ENCODE measurements at places on chromosomes 4 and X.

GRCh38 chr4:25882226-25882625 lies 19.4 kb upstream of the SEL1L3 start:
- no peak for DNase-seq

- DNase-seq, result no peak
Observed at GRCh38 chr4:145348291-145348690, 133.4 kb upstream of the SMAD1 start.

- no peak for DNase-seq
Observed at GRCh38 chr4:146237092-146237491, 22.8 kb downstream of the REELD1 start.

- no peak for DNase-seq
Observed at GRCh38 chr4:33080275-33080674, 2360.1 kb downstream of the PCDH7 start.

DNA sequence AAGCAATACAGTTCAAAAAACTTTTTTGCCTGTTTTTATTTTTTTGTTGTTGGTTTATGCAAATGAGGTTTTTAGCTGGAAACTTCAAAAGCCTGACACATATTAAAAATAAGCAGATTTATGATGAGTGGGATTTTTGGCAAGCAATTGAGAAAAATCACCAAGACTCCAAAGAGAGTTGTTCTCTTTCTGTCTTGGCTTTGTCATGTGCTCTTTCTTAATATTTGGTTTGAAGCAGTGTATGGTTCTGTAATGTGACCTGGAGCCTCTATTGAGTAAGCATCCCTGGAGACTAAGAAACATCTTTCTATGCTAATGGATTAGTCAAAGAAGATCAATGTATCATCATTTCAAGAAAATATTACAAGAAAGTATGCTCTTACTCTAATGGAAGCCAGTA lies 11.7 kb downstream of the TRIM2 start:
- DNase-seq, result no peak

GRCh38 chrX:111431001-111431400 lies 19.0 kb upstream of the DCX start:
- no peak for DNase-seq

- no peak for DNase-seq
Observed at GRCh38 chr4:175947117-175947722, 118.4 kb upstream of the WDR17 start.

- DNase-seq, result no peak
Observed at GRCh38 chrX:78964598-78964997, 19.4 kb downstream of the P2RY10 start.

DNA sequence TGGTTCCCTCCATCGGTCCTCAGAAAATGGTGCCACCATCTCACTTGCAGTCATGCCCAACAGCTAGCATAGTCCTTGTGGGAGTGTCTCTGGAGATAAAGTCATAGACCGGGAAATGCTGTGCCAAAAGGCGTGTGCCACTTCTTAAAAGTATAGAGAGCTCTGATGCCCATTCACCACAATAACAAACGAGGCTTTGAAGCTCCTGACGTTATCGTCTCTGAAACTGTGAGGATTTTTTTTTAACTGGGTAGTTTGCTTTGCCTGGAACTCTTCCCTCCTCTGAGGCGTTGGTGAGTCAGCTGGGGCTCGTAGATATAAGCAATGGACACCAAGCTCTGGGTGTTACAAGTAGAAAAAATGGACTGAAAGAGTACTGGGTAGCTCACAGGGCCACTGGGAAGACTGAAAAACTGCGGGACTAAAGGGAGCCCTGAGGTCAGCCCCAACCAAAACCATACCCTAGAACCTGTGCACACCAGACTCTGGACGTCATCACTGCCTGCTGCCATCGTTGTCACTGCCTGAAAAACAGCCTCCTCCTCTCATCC lies 89.4 kb upstream of the TRIM2 start:
- no peak for DNase-seq

GRCh38 chr4:83785891-83786290 lies 250.0 kb downstream of the GPAT3 start:
- DNase-seq, result no peak

DNA sequence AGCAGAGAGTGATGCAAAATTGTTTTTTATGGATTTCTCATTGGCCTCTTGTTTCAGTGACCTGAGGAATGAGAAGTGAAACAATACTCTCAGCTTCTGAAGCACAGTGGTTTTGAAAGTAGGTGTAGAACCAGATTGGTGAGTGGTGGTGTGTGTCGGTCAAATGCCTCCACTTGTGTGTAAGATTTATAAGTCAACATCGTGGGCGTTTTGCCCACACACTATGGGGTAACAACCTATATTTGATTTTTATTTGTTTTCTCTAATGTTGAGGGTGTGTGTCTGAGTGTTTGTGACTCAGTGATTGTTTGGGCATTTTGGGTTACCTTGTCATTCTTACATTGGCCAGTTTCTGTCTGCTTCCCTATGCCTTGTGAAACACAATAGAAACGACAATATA lies 23.3 kb downstream of the ADGRL3 start:
- no peak for DNase-seq

GRCh38 chr4:101346351-101347266 lies 717 bp downstream of the PPP3CA start:
- DNase-seq, result peak; percentile 51

GRCh38 chr4:108029016-108029720 lies 39.5 kb downstream of the HADH start:
- DNase-seq, result no peak

DNA sequence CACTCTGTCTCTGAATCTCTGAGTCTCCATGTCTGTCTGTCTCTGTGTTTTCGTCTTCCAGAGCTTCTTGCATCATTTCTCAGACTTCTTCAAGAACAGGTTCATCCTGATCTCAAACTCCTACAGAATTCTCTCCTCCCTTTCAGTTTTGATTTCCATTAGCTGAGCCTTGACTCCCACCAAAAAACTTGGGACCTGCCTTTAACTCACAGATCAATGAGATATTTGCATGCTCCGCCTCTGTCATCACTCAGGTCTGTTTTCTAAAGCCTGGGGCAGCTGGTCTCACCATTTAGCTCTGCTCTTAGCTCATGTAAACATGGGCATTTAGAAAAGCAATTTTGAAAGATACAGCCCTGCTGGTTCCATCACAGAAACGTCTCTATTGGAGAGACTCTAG lies 8.6 kb downstream of the DAPP1 start:
- DNase-seq, result no peak

GRCh38 chr4:70538869-70539268 lies 20.5 kb downstream of the AMTN start:
- DNase-seq, result no peak

GRCh38 chrX:17531500-17531899 lies 156.5 kb downstream of the NHS start:
- no peak for DNase-seq

GRCh38 chr4:90641861-90642599 lies 514.8 kb downstream of the CCSER1 start:
- DNase-seq, result no peak

DNA sequence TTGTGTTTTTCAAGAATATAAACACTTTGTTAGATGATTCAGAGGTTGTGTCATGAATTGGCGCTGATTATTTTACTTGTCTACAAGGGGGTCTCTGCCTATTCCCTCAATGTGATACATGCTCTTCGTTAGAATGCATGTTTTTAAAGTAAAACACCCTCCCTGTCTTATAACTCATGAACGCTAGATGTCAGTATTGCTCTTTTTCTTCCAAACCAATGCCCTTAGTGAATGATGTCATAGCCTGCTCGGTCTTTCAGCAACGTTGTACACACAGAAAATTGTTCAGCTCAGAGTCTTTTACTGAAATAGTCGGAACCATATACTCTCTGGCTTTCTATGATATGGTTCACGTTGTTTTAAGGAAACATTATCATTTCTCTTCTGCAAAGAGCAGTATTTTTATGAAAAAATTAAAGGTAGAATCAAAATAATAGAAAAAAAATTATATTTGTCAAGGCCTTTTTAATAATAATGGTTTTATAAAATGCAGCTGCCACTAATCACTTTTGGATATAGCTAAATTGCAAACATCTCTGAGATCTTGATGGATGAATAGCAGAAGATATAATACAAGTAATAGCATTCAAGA lies 292.9 kb downstream of the TLL1 start:
- DNase-seq, result no peak

GRCh38 chr4:184765473-184766340 lies 31.8 kb upstream of the CENPU start:
- peak; percentile 45 for DNase-seq

DNA sequence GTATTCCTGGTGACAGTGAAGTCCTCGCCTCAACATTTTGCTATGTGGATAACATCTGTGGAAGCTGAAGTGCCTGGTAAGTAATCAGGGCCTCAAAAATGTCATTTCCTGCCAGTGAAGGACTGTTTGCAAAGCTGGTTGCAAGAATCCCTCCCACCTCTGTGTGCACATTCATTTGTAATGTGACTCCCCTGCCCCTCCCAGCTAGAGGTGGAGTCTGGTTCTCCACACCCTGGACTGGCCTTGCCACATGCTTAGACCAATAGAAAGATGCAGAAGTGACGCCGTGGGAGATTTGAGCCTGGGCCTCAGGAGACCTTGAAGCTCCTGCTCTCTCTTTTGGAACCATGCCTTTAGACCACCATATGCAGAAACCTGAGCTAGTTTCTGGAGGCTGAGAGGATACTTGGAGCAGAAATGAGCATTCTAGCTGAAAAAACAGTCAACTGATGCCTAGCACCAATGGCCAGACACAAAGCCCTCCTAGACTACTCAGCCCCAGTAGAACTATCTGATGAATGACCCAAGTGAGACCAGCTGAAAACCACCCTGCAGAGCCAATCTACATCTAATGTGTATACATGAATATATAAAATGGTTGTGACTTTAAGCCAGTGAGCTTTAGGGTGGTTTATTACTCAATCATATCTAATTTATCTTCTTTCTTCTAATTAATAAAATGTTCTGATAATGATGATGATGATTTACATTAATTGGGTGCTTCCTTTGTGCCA lies 47.8 kb upstream of the CRMP1 start:
- no peak for DNase-seq

DNA sequence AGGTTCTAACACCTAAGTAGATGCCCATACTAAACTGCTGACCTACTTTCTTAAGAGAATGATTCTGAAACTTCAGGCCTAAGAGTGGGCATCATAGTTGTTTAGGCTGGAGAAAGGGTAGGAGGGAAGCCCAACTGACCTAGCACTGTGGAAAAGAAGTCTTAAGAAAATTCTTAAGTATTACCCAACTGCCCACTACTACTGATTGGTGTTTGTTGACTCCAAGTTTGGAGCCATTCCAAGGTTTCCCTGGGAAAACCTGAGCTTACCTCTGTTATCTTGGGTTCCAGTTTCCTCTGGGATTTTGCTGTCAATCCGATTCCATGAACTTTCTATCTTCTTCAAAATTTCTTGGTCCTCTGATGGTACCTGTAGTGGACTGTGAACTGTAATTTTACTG lies 23.9 kb downstream of the ANKRD17 start:
- DNase-seq, result no peak

- DNase-seq, result no peak
Observed at GRCh38 chr4:114827651-114828050, 229.0 kb downstream of the UGT8 start.

- no peak for DNase-seq
Observed at GRCh38 chr4:176340871-176341685, 21.3 kb downstream of the SPCS3 start.

- DNase-seq, result no peak
Observed at GRCh38 chr4:169640261-169640870, 20.0 kb downstream of the CLCN3 start.

GRCh38 chr4:41158274-41158673 lies 56.1 kb downstream of the APBB2 start:
- no peak for DNase-seq

DNA sequence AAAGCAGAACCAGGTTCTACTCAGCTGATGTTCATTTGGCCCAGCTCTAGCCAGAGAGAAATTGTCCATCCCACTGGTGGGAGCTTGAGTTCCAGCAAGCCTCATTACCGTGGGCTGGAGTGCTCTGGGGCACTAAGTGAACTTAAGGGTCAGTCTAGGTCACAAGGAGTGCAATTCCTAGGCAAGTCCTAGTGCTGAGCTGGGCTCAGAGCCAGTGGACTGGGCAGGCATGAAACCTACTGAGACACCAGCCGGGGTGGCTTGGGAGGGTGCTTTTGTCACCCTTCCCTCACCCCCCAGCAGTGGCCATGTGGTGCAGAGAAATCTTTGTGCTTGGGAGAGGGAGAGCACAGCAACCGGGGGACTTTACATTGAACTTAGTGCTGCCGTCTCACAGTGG lies 39.4 kb downstream of the GSX2 start:
- DNase-seq, result no peak

DNA sequence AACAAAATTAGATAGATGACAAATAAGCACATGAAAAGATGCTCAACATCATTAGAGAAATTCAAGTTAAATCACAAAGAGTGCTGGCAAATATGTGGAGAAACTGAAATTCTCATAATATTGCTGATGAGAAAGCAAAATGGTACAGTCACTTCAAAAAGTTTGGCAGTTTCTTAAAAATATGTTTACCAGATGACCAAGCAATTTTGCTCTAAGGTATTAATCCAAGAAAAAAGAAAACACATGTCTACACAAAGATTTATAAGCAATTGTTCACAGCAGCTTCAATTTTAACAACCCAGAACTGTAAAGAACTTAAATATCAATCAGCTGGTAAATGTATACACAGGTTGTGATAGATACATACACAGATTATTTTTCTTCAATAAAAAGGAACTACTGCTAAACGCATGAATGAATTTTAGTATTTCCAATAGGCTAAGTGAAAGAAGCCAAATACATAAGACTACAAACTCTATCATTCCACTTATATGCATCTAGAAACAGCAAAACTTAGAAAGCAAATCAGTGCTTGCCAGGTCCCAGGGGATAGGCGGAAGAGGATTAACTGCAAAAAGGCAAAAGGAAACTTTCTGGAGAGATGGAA lies 11.7 kb downstream of the OTUD4 start:
- DNase-seq, result no peak

GRCh38 chrX:32483534-32484136 lies 727.7 kb downstream of the DMD start:
- DNase-seq, result no peak

- no peak for DNase-seq
Observed at GRCh38 chr4:93261207-93261606, 567.3 kb upstream of the ATOH1 start.

GRCh38 chrX:20265221-20265725 lies 1.4 kb downstream of the RPS6KA3 start:
- peak; percentile 12 for DNase-seq

- peak; percentile 53 for DNase-seq
Observed at GRCh38 chr4:1368421-1369090, 21.5 kb downstream of the UVSSA start.

GRCh38 chr4:7660176-7661039 lies 225.7 kb upstream of the PSAPL1 start:
- no peak for DNase-seq

GRCh38 chr4:162274354-162274753 lies 110.6 kb upstream of the FSTL5 start:
- DNase-seq, result no peak

- DNase-seq, result no peak
Observed at GRCh38 chrX:47514533-47515235, 31.7 kb upstream of the ZNF41 start.

DNA sequence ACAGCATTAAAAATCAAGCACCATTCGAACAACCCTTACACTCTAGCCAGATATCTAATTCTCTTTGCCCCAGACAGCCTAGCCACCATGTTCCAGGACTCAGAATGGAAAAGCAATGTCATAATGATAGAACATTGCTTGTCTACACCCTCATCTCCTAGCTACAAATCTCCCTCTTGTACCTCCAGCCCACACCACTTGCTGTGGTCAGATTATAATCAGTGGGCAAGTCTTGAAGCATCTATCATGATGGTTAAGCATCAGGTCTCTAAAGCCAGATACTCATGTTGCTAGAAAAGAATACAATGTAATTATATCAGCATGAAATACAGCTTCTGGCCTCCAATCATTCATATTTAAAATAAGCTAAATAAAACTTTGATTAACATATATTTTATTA lies 268.3 kb downstream of the NPFFR2 start:
- DNase-seq, result no peak
